SK-N-SH treated with all-trans-retinoic acid at 6 μM for 48 hours (cell line): ENCODE measurements at places on chromosomes 7 and 10.

- no peak for ATAC-seq
Observed at GRCh38 chr10:10897400-10897799, 120.3 kb upstream of the CELF2 start.

DNA sequence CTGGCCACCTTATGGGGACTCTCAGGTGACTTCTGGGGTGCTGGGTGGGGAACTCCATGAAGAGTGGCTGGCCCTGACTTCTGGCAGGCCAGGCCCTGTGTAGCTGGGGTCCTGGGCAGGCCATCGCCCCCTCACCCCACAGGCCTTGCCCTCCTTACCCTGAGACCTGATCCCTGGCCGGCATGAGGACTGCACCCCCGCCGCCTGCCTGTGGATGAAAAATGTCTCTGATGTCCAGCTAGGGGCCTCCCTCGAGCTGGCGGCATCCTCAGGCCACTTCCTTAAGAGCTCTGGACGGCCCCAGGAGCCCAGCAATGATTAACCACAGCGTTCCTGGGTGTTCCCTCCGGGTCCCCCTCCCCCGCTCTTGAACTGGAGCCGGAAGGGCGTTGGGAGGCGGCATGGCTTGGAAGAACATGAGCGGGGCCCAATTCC, 31.8 kb upstream of the SHH start:
- ATAC-seq: no peak

DNA sequence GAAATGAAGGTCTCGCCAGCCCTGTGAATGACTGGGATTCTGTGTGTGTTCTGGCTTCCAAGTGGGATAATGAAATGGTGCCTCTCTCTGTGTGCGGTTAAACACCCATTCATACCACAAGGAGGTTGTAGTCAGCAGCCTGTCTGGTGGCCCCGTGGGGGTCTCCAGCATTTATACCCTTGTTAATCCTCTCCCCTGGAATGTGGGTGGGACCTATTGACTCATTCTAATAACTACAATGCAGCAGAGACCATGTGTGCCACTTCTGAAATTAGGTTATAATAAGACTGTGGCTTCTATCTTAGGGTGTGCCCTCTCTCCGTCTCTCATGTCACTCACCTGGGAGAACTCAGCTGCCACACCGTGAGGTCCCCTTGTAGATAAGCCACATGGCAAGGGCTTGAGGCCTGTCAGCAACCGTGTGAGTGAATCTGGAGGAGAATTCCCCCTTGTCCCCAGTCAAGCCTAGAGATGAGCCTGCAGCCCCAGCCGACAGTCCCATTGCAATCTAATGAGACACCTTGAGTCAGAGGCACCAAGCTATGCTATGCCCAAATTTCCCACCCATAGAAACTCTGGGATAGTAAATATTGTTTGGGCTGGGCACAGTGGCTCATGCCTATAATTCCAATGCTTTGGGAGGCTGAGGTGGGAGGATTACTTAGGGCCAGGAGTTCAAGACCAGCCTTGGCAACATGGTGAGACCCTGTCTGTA, 106.8 kb downstream of the GALNT17 start:
- ATAC-seq: no peak

- ATAC-seq: no peak
Observed at GRCh38 chr7:33431543-33431942, 302.2 kb downstream of the BBS9 start.
